ENCODE measurements at places on chromosomes 2 and 18.

- DNase-seq = no peak
These were observed 256.8 kb downstream of the RNF152 start for GRCh38 chr18:61635901-61636528.

DNA sequence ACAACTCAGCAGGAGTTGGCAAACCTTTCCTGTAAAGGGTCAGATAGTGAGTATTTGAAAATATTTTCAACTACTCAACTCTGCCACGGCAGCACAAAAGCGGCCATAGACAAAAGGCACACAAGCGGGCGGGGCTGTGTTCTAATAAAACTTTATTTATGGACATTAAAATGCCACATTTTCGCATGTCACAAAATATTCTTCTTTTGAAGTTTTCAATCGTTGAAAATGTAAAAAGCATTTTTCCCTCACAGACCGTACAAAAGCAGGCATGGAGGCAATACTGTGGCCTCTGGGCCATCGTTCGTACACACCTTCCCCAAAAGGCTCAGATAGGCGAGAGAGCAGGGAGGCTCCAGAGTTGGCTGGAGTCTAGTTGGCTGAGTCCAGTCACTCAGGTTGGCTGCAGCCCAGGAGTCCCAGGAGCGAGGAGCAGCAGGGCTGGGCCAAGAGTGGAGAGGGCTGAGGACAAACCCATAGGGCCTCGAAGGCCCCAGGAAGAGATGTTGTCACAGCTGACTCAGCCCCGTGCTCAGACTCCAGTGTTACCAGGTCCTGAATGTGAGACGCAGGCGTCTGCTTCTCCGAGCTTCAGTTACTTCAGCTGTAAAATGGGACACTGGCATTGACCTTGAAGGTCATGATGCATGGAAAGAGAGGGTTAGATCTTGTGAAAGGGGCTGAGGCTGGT, 42.5 kb downstream of the SDC1 start:
- peak; percentile 5 for DNase-seq

- no peak for DNase-seq
These were observed 230.4 kb downstream of the IKZF2 start for GRCh38 chr2:212921061-212921460.

DNA sequence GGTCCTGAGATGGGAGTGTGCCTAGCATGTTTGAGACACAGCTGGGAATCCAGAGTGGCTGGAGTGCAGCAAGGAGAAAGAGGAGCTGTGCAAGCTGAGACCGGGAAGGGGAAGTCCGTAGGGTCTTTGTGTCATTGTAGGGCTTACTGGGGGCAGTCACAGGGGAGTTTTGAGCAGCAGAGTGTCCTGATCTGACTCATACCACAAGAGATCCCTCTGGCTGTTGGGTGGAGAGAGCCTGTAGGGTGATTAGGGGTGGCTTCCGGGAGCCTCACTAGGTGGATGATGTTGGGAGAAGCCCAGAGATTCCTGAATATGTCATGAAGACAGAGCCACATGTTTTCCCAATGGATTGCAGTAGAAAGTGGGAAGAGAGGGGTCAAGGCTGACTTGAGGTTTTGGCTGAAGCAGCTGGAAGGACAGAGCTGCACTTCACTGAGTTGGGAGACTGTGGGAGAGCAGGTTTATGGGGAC, 30.9 kb downstream of the FHOD3 start:
- no peak for DNase-seq

DNA sequence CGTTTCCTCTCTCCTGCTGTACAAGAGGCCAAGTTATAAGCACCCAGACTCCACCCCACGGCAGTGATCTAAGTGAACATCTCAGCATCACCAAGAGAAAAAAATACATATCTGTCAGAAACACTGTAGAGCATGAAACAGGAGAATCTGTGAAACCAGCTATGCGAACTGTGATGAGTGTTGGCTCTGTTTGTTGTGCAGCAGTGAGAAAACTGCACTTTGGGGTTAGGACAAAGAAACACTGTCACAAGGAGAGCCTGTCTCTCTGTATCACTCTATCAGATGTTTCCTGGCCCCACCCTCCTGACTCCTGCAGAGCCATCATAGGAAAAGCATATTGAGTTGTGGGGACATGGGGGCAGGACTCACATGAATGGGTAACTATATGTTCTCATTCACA, 87.1 kb downstream of the LAMA3 start:
- DNase-seq = no peak

GRCh38 chr2:84212611-84213314, 246.3 kb downstream of the SUCLG1 start:
- no peak for DNase-seq

- no peak for DNase-seq
These were observed 271.3 kb downstream of the LRATD1 start for GRCh38 chr2:14903709-14904374.

GRCh38 chr18:35861367-35862118, 110.9 kb upstream of the RMP24 start:
- no peak for DNase-seq

DNA sequence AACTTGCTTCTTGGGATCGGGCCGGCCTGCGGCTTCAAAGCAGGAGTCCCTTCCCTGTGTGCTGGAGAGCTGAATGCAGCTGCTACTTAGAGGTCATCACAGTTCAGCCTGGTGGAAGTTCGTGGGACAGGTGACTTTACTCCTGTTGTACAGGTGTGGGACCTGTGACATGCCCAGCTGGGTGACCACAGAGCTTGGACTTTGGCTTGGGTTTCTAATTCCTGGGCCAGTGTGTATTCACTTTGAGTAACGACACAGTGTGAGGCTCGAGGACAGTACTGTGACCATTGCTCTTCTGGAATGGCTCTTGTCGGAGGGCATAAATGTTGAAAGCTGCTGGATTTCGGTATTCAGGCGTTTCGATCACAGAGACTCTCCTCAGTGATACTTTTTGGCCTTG, 114.5 kb downstream of the STPG4 start:
- DNase-seq = no peak

- DNase-seq = no peak
These were observed 633.9 kb downstream of the STK39 start for GRCh38 chr2:167613471-167613870.

- DNase-seq = no peak
These were observed 32.2 kb downstream of the DGKD start for GRCh38 chr2:233386382-233387041.

GRCh38 chr2:27736031-27736889, 35.3 kb upstream of the MRPL33 start:
- DNase-seq = no peak

DNA sequence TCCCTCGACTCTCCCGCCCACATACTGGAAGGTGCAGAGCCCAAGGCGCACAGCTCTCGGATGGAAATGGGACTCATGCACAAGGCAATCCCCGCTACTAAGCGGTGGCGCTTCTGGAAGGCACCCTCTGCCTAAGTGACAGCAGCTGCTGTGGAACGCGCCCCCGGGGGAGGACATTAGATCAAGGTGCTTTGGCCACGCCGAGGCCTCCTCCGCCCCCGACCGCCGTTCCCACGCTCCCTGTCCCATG, 202 bp downstream of the MCEE start:
- no peak for DNase-seq

DNA sequence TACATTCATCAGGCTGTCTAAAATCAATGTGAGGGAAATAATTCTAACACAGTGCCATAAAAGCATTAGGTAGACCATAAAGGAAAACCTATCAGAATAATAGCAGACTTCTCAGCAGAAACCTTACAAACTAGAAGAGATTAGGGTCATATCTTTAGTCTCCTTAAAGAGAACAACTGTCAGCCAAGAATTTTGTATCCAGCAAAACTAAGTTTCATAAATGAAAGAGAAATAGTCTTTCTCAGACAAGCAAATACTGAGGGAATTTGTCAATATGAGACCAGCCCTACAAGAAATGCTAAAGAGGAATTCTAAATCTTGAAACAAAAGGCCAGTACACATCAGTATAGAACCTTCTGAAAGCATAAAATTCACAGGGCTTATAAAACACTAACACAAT, 482.0 kb downstream of the SATB2 start:
- DNase-seq = no peak

- DNase-seq = no peak
These were observed 149.7 kb downstream of the PXDN start for GRCh38 chr2:1594373-1595171.

DNA sequence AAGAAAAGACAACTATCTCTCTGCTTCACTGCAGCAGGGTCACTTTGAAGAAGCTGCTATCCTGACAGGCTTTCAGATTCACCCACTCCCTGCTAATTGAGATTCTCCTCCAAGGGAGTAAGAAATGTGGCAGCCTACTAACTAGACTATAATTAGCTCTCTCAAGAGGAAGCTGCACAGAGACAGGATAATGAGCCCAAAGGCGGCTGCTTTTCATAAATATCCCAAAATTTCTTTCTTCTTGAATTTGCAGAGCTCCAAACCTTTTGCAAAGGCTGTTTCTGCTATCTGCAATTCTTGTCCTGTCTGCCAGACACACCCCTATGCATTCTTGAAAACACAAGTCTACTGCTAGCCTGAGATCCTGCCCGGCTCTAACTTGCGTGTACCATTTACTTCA, 54.0 kb upstream of the RNU4ATAC start:
- no peak for DNase-seq

DNA sequence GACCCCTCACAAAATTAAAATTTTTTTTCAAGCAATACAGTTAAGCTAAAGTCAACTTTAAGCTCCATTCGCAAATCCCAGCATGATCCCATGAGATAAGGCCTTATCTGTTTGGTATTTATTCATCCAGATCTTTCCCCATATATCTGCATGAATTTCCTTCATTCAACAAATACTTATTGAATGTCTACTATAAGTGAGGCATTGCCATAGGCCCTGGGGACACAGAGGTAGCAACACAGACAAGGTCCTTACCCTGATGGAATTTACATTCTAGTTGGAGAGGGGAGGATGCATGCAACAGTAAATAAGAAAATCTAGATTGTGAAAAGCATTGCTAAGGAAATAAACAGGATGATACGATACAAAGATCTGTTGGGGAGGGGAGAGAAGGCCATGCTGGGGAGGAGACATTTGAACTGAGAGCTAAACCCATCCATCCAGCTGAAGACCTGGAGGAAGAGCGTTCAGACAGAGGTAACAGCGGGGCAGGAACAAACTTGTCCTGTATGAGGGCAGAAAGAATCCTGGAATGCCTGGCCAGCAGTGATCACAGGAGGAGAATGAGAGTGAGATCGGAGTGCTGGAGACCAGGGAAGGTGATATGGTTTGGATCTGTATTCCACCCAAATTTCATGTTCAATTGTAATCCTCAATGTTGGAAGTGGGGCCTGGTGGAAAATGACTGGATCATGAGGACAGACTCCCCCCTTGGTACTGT, 71.6 kb downstream of the SDC1 start:
- DNase-seq = no peak

DNA sequence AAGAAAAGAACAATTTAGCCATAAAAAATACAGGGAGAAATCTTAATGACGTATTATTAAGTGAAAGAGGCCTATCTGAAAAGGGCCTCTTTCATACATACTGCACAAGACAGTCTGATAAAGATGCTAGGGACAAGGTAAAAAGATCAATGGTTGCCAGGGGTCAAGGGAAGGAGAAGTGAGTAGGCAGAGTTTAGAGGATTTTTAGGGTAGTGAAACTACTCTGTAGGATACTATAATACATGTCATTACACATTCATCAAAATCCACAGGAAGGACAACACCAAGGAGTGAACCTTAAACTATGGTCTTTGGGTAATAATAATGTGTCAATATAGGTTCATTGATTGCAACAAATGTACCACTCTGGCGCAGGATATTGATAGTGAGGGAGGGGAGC, 289.3 kb downstream of the FSIP2 start:
- DNase-seq = no peak

DNA sequence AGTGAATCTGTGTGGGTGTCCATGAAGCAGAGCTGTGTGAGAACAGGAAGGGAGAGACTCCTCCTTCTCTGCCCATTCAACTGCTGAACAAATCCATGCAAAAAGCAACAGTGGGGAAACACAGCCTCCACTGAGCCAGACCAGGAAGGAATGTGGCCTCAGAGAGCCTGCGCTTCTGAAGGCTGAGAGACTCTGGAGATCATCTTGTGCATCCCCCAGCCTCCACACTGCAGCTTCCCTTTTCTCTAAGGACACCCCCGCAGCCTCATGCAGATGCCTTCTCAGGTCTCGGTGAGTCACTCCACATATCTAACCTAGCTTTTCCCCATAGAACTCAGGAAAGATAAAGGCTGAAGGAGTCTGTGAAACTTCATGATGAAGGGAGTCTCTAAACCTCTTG, 402.9 kb downstream of the TNS1 start:
- no peak for DNase-seq

GRCh38 chr2:27219091-27219490, 1.9 kb downstream of the CAD start:
- DNase-seq = no peak

GRCh38 chr2:42139101-42139500, 30.1 kb upstream of the EML4 start:
- no peak for DNase-seq

DNA sequence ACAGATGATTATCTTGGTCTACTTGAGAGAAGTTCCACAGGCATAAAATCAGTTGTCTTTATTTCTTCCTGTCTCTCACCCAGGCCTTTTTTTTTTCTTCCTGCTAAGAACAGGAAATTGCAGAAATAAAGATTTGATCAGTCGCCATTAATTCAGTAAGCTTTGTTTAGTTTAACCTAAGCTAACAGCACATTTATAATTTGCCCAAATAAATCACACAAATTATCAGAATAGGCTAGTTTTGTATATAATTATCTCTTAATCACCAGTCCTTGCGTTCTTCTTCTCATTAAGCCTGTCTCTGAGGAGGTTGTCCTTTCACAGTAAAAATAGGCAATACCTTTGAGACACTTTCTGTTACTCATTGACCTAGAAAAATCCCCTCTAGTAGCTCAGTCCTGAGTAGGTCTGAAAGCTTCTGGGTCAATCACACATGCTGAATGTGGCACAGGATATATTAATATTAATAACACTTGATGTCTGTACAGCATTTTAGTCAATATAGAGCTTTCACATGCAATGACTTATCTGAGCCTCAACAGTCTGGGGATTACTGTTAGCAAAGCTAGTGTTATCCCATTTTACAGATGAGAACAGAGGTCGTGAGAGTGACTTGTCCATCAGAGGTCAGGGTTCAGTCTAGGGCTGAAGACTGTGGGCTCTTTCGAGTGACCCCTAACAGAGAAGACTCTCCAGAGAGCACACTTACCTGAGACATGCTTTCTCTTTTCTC, 11.2 kb upstream of the STK17B start:
- DNase-seq = no peak

DNA sequence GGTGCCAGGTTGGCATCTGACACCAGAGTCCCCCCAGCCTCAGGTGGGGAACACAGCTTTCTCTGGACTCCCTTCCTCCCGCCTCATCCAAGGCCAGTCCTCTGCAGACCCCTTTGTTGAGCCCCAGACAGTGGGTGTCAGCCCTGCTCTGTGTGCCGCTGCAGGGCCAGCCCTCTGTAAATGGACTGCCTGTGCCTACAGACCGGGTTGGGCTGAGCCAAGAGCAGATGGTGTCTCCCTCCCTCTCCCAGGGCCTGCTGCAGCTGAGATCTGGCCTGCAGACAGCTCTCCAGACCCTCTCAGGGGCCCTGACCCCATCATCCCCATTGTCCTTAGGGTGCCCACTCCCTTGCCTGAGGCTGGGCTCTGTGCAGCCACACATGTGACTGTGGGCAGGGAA, 160.8 kb downstream of the KLHL29 start:
- no peak for DNase-seq
